Hematopoietic multipotent progenitor cell (in vitro differentiated cells): ENCODE measurements at places on chromosomes 12 and 14. TPM values are rescaled to one million over a fixed set of nuclear protein-coding genes. Genes with fewer than 3 reads are reported as not detected.
A peak's percentile ranks its signal among the peaks of the same experiment; 100 is the strongest.

GRCh38 chr12:104064842-104065427 is 604 bp downstream of the HCFC2 start:
- DNase-seq = peak; percentile 5

- no peak for DNase-seq
Observed at GRCh38 chr12:65937806-65938205, 113.5 kb downstream of the HMGA2 start.

- no peak for DNase-seq
Observed at GRCh38 chr12:133231001-133231400, 4.7 kb downstream of the ANHX start.

DNA sequence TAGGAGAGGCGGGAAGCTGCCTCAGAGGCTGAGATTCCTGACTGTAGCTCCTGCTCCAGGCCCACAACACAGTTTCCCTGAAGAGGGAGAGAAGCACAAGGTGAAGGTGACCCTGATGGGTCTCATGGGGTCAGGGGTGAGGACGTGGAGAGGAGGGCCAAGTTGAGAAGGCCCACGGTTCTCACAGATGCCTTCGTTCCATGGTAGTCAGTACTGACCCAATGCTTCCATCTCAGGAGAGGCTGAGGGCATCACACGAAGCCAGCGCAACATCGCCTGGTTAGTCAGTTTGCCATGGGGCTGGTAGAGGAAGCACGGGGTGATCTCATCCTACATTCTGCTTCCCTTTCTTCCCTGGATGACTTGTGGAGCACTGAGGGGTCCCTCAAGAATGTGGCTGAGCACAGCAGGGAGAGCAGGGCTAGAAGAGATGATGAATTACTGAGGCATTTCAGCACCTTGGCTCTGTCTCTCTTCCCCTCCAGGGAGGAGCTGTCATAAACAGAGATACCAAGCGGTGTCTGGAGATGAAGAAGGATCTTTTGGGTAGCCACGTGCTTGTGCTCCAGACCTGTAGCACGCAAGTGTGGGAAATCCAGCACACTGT is 51.9 kb downstream of the GALNT8 start:
- no peak for DNase-seq

The AMDHD1 gene
- total RNA-seq = 0.81 TPM

The NTF3 gene
- total RNA-seq = under 0.01 TPM

DNA sequence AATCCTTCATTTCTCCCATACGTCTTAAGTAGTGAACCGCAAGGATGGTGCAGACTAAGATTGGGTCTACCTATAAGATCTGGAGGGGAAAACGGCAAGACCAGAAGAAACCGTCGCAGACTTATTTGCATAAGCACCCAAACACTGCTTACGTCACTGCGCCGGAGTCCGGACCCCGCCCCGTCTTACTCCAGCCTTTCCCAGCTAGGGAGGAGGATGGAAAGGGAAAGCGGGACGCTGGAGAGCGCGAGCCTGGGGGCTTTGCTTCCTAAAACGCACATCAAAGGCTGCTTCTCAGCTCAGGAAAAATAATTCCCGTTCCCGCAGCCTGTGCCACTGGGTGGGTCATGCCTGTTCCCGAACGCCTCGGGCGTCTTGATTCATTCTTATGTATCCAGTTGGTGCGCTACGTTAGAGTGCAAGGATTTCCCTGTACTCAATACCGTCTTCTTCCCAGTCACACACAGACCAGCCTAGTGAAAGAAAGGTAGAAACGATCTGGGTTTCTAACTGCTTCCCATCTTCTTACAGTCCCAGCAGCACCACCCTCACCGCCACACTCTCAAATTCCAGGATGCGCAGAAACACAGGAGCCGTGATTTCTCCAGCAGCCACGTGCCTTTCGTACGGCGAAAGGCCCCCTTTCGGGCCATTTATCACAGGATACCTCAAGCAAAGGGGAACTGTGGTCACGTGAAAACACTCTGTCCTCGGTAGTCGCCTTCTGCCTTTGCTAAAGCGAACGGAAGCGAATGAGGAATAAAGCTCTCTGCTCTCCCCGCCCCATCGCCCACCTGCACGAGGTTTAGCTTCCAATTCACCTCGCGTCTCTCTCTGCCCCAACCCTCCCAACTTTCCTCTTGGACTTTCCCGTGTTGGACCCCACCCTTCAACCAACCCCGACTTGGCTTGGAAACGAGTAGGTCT is 1.1 kb downstream of the SLC6A15 start:
- peak; percentile 45 for DNase-seq

The E2F7 gene
- 0.27 TPM for total RNA-seq

GRCh38 chr14:34099635-34100034 is 148.8 kb upstream of the EGLN3 start:
- no peak for DNase-seq

The FNTB gene
- total RNA-seq = 6.7 TPM

The KCNH3 gene
- 2.2 TPM for total RNA-seq

GRCh38 chr14:93110856-93111419 is 4.8 kb downstream of the ITPK1 start:
- DNase-seq = no peak

GRCh38 chr14:50520947-50521815 is 11.2 kb downstream of the MAP4K5 start:
- DNase-seq = no peak

DNA sequence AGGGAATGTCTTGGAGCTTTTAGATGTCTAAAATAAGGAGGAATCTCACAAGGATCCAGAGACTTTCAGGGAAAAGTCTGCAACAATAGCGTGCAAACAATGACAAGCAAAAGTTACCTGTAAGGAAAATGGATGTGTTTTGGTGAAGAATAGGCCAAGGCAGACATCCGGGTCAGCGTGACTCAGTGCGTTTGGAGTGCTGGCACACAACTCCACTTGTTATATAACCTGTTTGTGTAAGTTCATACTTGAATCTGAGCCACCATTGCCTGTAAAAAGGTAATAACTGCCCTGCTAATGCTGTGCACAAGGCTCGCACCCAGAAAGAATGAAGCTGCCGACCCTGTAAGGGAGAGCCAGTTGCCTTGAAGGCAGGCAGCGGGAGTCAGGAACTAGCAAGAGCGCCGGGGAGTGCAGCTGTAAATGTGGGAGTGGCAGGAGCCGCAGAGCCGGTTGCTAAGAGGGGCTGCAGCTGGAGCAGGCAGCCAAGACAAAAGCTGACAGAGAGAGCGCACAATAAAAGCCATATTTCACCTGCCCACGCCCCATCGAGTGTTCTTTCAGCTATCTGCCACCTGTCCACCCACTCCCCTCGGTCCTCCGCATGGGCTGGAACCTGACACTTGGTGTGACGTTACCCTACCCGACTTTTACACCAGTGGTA is 638.5 kb upstream of the MIS18BP1 start:
- DNase-seq = no peak

DNA sequence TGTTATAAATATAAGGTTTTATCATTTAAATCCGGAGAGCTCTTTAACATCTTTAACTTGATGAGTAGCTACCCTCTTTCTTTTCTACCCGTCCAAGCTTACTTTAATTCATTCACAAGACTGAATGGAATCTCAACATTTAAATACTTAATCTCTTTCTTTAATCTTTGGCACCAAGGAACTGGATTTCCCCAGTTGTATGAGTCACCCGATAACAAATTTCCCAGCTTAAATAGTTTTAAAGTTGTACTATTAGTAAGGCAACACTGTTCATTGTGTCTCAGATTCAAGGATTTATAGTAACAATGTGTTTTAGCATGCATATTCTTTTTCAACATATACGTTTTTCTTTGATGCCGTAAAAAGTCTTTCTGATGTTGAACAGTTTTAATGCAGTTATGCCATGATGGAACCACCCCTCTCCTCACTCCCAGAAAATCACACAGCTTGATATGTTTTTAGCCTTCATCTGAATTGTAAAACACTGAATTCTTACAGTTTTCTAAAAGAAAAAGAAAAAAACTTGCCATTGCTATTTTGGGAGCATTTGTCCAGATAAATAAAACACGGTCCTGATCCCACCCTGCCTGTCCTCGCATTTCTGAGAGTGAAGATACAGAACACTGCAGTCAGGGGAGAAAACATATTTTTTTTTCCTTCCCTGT is 16.0 kb upstream of the LRP6 start:
- no peak for DNase-seq

GRCh38 chr12:124774054-124774461 is 89.6 kb downstream of the SCARB1 start:
- no peak for DNase-seq

The TMEM63C gene
- 0.27 TPM for total RNA-seq

DNA sequence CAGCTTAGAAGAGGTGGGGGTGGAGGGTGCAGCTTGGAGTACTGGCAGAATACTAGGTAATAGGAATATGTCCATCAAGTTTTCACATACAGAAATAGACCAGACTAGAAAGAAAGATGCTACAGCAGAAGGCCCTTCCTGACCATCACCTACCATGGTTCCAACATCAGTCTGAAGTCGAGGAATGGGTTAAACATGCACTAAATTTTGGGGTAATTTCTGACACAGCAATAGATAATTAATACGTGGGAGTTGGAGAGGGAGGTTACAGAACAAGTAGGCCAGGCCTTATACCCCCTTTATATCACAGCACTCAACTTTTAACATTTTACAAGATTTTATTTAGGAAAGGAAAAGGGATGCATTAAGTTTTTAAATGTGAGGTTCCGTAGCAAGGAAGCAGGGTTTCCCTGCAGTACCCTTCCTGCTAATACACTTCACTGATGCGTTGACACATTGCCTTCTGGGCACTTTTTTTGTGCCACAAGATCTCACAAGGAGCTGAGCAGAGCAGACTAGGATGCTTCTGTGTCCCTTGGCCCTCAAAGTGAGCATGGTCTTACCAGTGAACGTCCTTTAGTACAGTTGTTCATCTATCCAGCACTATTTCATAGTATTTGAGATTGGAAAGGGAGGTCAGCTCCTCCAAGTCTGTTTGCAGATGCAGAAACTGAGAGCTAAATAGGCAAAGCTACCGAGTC is 50.8 kb downstream of the EID3 start:
- DNase-seq = no peak

The BATF gene
- total RNA-seq = 24.2 TPM

DNA sequence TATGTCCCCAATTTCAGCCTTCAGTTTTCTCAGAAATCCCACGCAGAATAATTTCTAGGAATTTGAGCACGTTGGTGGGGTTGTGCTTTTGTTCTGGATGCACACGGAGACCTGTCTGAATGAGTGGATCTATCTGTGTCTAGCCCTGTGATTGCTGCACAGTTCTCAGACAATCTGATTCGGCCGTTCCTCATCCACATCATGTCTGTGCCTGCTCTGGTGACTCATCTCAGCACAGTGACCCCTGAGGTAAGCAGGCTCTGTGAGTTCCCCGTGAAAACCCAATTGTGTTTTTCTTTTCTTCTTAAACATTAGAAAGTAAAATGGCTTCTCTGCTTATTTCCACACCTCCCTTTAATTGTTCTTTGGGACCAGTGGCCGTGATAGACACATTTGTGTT is 20.2 kb downstream of the UBE3B start:
- DNase-seq = no peak

The RNF212B gene
- total RNA-seq = not detected

The KLRK1 gene
- under 0.01 TPM for total RNA-seq

DNA sequence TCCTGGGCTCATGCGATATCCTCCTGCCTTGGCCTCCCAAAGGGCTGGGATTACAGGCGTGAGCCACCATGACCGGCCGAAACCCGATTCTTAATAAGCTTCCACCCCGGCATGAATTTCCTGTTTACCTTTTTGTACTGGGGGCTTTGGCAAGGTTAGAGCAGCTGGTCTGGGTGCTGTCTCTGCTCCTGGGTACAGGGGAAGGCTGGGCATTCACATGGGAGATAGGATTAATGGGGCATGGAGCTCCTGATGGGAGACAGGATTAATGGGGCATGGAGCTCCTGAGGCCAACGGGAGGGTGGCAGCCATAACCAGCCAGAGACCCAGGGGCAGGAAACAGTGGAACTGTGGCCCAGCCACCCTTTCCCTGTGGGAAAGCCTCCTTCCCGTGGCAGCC is 69.5 kb upstream of the DICER1 start:
- DNase-seq = no peak
